Stimulated activated CD8-positive, alpha-beta memory T cell treated with anti-CD3 and anti-CD28 coated beads, Interleukin-15, amount 100 ng/mL, for 24 hours (primary cell): ENCODE measurements at places on chromosomes 5 and 9.

- DNase-seq, result no peak
Observed at GRCh38 chr5:133116601-133117000, 64.8 kb downstream of the HSPA4 start.

DNA sequence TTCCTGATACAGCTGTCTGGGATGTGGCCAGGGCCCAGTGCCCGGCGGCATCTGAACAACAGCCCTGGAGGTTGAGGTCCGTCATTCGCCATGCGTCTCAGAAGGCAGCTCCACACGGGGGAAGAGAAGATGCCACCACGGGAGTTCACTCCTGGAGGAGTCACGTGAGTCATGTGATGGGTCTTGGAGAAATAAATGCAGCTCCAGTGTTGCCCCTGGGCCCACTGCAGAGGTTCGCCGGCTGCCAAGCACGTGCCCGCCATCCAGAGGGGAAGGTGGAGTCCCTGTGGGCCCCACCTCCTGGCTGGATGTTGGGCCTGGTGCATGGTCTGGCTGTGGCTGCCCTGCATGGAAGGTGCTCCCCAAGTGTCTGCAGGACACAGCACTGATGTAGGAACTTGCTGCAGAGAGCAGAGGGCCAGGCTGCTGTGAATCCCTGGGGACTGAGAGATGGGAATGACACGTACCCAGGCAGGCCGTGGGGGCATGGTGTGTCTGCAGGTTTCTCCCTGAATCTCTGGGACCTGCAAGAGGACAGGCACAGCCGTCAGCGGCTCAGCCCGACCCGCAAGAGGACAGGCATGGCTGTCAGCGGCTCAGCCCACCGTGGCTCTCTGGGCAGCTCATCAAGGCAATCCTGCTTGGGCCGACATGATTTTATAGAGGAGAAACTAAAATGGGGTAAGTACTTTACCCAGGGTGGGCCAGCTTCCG, 418.3 kb upstream of the IRX4 start:
- DNase-seq, result no peak

- no peak for DNase-seq
Observed at GRCh38 chr5:174490728-174491127, 233.7 kb upstream of the MSX2 start.

DNA sequence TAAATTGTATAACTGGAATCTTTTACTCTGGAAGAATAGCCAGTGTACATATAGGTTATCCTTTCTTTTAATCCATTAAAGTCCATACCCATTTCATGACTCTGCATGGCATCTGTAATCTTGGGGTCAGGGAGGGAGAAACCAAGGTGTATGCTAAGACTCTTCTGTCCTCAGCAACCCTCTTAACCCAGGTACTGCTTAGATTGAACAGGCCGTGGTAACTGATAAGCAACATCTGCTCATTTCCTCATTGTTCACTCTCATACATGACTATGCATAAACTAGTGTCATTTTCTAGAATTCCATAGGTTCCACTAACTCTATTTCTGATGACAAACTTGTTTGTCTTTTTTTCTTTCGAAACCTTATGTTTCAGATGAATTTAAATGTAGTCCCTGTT, 69.3 kb upstream of the IFNE start:
- no peak for DNase-seq

GRCh38 chr5:137870647-137871339, 3.1 kb downstream of the MYOT start:
- no peak for DNase-seq

DNA sequence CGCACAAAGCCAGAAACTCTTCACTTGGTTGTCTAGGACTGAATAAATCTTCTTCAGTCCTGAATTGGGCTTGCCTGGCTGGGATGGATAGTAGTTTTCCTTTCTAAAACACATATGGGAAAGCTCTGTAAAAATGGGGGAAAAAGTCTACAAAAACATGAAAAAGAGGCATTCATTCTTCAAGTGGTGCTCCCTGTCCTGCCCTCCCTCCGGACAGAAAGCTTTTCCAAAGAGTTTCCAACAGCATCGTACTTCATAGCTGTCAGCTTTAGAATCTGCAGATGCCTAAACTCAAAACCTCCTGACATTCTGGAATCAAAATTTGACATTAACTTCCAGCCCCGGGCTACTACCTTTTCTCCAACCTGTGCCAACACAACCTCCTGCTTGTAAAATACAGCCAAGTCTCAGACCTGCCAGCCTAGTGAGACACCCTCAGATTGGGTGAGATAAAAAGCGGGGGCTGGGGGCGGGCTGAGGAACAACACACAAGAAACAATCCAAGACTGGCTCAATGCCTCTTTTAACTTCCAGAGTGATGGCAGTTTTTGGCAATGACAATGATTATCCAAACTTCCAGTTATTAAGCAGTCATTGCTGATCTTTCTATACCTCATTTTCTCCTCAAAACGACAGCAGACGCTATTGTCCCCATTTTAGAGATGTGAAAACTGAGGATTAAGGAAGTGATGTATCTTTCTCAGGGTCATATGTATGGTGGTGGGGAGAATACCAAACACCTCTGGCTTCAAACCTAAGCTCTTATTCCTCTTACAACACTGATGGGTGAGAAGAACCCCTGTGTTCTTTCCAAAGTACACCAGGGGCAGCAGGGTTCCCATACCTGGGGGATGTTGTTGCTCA, 1.3 kb downstream of the TNC start:
- no peak for DNase-seq

GRCh38 chr9:94894094-94894699, 167.7 kb downstream of the AOPEP start:
- no peak for DNase-seq

DNA sequence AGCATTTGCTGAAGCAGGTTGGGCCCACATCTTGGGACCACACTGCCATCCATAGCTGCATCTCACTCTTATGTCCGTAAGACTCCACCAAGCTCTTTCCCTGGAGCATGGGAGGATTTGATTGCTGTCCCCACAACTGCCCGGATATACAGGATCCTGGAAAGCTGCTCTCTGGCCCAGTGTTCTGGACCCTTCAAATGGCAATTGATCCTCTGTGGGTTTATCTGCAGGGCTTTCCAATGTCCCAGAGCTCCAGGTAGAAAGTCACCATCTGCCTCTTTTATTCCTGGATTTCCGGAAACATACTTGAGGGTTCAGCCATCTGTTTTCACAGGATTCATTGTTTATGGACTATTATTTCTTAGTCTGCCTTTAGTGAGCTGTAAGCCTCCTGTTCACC, 214.6 kb downstream of the SREK1 start:
- DNase-seq, result no peak

DNA sequence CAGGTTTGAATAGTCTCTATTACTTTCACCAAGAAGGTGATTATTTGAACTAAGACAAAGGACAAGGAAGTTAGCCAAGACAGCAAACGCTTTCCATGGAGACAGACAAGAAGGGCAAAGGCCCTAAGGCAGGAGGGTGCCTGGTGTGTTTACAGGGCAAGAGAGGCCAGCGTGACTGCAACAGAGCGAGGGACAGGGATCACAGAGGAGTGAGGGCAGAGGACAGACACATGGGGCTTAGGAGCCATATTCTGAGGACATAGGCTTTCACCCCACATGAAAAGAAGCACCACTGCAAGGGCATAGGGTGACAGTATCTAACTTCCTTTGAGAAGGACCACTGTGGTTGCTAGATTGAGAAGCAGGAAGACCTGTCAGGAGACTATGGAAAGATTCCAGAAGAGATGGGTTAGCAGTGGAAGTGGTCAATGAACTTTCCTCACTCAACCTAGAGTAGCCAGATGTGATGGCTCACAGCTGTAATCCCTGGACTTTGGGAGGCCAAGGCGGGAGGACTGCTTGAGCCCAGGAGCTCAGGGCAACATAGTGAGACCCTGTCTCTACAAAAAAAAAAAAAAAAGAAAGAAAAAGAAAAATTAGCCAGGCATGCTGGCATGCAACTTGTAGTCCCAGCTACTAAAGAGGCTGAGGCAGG, 5.0 kb upstream of the HAVCR1 start:
- DNase-seq, result no peak

- DNase-seq, result no peak
Observed at GRCh38 chr5:75091597-75091996, 39.2 kb upstream of the GCNT4 start.

- no peak for DNase-seq
Observed at GRCh38 chr5:21823076-21823574, 1030.0 kb downstream of the CDH12 start.

DNA sequence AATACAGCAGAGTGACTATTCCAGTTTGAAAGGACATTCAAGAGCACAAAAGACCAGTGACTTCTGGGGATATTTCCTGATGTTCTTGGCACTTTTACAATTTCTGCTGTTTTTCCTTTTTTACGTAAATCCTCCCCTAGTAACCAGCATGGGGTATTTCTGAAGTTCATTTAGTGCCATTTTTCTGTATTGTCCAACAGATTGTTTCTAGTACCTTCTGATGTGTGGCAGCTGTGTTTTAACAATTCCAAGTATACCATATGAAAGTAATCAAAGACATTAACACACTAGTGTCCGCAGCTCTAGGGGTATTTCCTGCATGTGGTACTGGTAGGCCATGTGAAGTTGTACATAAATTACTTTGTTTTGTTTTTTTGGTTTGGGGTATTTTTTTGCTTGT, 53.0 kb upstream of the SMARCA2 start:
- no peak for DNase-seq

DNA sequence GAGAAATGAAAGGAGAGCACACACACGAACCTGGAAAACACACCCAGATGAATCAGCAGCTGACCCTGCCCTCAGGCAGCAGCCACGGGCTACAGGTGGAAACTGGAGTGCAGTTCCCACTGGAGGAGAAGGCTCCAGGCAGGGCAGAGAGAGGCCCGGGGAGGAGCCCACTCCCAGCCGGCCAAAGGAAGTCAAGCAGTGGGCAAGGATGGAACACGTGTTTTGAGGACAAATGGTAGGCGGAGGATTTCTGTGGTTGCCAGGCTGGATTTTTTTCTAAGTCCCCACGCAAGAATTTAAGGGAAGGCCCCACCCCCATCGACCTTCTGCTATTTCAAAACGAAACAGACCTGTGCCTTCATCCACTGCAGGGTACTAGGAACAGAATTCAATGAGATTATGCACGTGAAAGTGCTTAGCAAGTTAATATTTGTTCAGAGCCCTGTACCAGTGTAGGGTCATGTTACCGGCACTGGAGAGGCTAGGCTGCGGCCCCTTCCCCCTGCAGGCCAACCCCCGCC, 6.8 kb downstream of the EPB41L4B start:
- DNase-seq, result no peak

GRCh38 chr5:64691291-64691690, 988 bp downstream of the SHISAL2B start:
- no peak for DNase-seq

DNA sequence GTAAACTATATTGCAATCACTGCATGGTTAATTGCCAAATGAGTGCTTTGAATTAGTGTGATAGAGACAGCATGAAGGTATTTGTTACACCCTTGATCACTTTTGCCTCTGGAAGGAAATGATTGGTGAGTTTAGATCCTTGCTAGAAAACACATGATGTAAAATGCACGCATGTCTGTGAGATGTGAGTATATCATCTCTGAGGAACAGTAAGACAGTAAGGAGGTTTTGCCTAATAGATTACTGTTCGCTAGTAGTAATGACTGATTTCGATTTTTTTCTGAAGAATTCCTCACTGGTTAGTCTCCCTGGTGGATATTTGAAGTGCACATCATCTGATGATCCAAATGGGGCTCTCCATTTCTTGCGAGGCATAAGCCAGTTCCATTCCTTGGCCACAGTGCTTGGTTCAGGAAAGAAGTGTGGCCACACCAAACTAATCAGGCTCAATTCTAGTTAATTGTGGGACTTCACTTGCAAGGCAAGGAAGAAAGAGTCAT, 156.4 kb upstream of the ADRA1B start:
- no peak for DNase-seq

GRCh38 chr9:15403155-15403554, 19.5 kb upstream of the SNAPC3 start:
- DNase-seq, result no peak

DNA sequence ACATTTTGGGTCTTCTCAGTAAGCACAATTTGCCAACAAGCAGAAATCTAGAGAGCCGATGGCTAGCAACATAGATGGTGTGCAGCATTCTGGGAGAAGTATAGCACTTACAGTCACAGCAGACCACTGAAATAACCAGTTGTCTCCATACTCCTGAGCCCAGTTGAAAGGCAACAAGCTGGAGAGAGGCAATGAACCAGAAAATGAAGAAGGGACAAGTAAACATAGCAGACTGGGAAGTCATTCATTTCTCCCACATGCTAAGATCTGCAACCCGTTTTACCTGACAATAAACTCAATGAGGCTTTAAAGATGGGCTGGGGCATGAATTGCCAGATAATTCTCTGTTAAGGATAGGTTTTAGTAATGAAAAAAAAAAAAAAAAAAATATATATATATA, 575.6 kb upstream of the GRAMD2B start:
- DNase-seq, result no peak

DNA sequence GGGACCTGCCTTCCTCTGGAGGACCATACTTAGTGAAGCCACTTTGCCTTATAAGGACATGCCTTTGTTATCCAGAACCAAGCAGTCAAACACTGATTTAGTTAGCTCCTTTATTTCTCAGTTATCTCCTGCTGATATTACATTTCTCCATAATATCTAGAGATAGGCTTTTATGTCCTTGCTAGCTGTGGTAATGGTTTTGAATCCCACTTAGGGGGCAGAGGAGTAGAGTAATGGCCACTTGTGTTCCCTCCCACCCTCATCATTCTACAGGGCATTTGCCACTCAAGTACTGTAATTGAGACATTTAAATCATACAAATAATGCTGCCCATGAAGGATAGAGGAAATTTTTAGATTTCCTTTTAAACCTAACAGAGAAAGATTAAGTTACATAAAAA, 80.9 kb downstream of the DOCK8 start:
- DNase-seq, result no peak

GRCh38 chr9:27504259-27504658, 19.8 kb upstream of the IFNK start:
- no peak for DNase-seq

DNA sequence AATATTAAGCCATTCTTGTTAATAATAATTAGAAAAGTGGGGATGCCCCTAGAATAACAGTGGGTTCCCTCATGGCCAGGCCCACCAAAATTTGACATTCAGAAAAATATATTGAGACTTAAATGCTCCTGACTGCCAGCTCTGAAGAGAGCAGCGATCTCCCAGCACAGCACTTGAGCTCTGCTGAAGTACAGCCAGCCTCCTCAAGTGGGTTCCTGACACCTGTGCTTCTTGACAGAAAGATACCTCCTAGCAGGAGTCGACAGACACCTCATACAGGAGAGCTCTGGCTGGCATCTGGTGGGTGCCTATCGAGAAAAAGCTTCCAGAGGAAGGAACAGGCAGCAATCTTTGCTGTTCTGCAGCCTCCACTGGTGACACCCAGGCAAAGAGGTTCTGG, 261.5 kb downstream of the DTWD2 start:
- no peak for DNase-seq

GRCh38 chr9:71716138-71716909, 52.0 kb downstream of the CEMIP2 start:
- no peak for DNase-seq
